CD4-positive, alpha-beta T cell treated with Interleukin-15 for 4 hours (primary cell): ENCODE measurements at places on chromosomes 12 and 14.

DNA sequence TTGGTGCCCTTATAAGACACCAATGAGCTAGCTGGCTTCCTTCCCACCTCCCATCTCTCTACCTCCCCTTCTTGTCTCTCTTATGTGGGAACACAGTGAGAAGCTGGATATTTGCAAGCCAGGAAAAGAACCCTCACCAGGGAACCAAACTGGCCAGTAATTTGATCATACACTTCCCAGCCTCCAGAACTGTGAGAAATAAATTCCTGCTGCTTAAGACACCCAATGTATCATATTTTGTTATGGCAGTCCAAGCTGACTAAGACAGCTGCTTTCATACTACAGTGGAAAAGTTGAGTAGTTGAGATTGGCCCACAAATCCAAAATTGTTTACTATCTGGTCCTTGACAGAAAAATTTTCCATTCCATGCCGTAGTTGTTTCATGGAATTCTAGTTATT is 269.0 kb downstream of the KCNH5 start:
- no peak for DNase-seq

GRCh38 chr12:104522985-104523722 is 66.4 kb downstream of the CHST11 start:
- no peak for DNase-seq

DNA sequence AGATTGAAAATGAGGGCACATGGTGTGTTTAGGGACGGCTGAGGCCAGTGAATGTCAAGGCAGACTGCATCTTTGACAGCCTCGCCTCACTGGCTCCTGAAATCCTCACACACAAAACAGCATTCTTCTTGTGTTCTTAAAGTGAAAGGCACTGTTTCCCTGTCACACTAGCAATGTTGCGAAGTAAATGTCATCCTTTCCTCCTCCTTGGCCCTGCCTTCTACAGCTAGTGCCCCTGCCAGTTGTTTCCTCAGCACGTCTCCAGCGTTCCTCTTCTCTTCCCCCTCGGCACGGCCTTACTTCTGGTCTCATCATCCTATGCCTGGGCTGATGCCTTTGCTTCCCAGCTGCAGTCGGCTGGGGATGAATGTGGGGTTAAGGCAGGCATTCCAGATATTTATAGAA is 129.4 kb upstream of the DNM1L start:
- no peak for DNase-seq

GRCh38 chr14:63759456-63759855 is 31.6 kb upstream of the SGPP1 start:
- DNase-seq: peak; percentile 42

- DNase-seq: no peak
Measured at GRCh38 chr14:103897075-103897947, 30.9 kb upstream of the TDRD9 start.

- DNase-seq: no peak
Measured at GRCh38 chr14:68807148-68807600, 14.3 kb upstream of the ZFP36L1 start.

GRCh38 chr12:41151793-41152192 is 36.3 kb upstream of the PDZRN4 start:
- DNase-seq: no peak

DNA sequence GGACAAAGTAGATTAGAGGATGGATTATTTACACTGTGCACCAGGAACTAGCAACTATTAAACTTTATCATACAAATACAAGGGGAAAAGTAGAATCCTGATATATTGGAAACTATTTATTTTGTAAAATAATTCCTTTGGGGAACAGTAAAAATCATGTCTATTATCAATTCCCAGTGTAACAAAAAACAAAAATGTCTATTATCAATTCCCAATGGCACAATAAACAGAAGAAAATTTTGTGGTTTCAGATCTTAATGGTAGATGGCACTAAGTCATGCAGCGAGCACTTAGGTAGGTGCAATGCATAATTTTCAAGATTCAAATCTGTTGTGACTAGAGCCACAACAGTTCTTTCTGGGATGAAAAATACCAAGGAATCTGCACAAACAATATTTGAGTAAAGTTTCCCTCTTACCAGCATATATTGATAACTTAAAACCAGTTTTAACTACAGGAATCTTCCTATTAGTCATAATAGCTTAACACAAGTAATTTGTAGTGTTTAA is 13.7 kb downstream of the CFL2 start:
- no peak for DNase-seq

DNA sequence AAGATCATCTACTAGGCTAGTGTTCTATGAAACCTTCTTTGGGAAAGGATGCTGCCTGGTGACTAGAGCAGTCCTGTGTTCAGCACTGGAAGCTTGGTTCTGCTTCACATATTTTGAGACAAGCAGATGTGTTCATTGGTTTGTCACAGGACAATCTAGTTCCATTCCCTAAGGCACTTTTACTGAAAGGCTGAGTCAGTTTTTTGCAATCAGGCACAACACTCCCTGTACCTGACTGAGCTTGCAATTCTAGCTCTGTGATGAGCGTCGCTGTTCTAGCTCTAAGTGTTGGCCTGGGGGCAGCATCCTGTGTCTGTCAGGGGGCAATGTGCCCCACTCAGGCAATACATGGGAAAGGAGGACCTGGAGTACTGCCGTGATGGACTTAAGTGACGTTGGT is 144.4 kb downstream of the CAND1 start:
- no peak for DNase-seq

DNA sequence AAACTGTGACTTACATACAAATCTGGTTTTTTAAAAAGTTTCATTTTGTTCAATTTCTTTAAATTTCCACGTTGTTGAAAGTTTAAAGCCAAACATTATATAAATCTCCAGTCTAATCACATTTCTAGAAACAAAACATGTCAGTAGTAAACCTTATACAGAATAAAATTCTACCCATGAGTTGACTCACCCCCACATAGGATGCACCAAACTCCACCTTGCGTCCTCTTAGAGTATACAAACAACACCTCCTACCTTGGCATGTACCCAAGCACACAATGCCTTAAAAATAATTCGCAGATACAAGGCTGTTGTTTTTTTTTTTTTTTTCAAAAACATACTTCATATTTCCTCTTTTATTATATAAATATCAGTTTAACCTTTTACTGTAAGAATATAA is 3.3 kb downstream of the FBXL14 start:
- peak; percentile 68 for DNase-seq

- no peak for DNase-seq
Measured at GRCh38 chr12:128844031-128844635, 9.1 kb upstream of the GLT1D1 start.

DNA sequence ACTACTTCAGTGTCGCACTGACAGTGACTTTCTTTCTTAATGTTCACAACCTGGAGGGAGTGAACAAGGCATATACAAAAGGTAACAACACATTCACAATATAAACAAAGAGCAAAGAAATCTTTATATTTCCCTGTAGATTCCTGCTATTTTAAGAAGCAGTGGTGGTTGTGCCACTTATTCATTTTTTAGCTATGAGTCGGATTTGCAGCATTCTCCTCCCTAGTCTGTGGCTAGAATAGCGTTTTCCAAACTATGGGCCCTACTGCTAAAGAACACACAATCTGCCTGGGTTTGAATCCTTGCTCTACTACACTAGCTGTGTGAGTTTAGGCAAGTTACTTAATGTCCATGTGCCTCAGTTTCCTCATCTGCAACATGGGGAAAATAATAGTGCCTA is 18.6 kb upstream of the MDM1 start:
- no peak for DNase-seq

- DNase-seq: no peak
Measured at GRCh38 chr12:125533434-125534029, 468.3 kb downstream of the AACS start.

- no peak for DNase-seq
Measured at GRCh38 chr14:37592482-37593408, 2.3 kb downstream of the FOXA1 start.

GRCh38 chr14:98347686-98348085 is 924.3 kb downstream of the BCL11B start:
- no peak for DNase-seq

DNA sequence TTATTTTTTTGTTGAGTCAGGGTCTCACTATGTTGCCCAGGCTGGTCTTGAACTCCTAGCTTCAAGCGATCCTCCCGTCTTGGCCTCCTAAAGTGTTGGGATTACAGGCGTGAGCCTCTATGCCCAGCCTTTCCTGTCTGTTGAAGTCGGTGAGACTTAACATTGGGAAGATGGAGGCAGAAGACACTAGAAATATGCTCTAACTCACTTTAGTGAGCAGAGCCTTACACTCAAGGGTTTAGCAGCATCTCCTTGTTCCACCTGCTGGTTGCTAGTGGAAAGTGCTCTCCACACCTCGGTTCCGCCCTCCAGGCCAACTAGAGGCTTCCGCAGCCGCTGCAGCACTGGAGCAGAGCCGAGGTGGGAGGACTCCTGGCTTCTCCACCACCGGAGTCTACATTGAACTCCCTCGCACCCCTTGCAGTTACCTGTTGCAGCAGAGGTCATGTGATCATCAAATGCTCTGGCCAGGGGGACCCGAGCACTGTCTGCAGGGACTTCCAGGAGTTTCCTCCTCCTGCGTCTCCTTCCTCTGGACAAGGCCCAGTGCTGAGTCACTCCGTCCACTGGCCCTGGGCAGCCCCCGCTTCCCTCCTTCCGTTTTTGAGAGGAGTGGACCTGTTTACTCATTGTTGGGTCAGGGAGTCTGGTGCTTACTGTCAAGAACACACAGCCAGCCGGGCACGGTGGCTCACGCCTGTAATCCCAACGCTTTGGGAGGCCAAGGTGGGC is 9.4 kb upstream of the HVCN1 start:
- DNase-seq: peak; percentile 81

DNA sequence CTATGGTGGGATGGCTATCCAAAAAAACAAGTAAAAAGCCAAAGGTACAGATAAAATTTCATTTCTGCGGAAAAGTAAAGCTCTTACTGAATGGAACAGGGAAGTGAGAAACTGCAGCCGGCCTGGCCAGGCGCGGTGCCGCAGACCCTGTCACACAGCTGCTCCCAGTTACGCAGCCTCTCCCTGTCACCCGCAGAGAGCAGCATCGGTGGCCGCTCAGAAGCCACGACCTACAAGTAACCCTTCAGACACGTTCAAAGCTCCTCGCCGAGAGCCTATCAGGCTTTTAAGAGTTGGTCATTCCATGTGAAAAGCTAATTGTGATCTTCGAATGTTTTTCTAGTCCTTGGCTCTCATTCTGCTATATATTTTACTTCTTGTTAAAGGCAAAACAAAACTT is 11.0 kb upstream of the ANKLE2 start:
- no peak for DNase-seq

DNA sequence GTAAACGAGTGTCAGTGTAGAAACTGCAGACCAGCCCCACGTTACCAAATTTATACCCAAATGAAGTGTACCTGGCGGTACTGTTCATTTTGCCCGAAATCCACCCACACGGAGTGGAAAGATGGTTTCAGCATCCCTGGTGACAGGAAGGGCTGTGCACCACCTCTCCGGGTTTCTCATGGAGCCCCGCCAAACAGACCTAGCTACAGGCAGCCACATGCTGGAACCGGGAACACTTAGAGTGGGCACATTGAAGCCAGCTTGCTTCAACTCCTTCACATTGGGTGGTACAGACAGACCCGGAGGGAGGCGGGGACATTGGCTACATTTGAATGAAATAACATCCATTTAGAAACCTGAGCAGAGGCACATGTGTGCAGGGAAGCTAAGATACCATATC is 84.4 kb downstream of the PPP2R5C start:
- DNase-seq: no peak

DNA sequence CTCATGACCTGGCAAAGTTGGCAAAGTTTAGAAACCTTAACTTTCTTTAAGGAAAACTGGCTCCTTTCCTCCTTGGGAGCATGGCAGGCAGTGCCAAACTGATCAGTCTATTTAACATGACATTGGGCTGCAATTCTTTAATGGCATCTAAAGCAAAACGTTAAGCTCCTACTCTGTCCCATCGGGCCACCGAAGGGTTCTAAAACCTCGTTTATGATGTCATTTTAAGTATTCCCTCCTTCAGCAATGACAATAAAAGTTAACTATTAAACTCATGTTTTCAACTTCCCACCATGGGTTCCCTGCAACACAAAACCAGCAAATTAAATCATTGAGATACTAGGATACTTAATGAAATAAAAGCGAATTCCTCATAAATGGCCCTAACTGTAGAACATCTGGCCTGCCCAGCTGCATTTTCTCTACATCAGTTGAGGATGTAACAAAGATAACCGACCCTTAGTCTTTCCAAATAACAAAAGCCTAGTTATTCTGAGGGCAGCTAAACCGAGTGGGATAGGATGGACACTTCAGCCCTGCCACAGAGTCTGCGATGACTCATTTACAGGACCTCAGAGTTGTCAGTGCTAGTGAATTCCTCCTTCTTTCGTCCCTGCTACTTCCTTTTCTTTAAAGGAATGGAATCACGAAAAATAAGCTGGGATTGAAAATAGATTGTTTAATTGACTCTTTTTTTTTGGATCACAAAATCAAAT is 34.5 kb upstream of the RIC8B start:
- no peak for DNase-seq

GRCh38 chr14:93994919-93995682 is 2.0 kb upstream of the CCDC197 start:
- DNase-seq: no peak

DNA sequence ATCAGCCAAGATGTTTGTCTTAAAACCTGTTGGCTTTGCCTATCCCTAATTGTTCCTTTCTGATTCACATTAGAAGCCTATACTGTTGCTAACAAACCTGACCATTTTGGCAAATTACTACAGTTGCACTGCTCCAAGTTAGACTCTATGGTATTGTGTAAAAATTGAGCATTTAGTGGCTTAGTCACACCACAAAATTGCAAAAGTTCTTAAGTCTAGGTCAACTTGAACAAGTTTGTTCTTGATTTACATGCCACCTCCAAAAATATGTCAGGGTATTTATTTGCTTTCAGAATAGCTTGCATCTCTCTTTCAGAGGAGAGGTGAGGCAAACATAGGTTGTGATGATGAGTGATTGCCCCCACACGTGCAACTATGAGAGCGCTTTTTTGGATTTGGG is 27.0 kb upstream of the PTHLH start:
- DNase-seq: no peak

GRCh38 chr14:98226411-98226810 is 1045.6 kb downstream of the BCL11B start:
- DNase-seq: no peak

DNA sequence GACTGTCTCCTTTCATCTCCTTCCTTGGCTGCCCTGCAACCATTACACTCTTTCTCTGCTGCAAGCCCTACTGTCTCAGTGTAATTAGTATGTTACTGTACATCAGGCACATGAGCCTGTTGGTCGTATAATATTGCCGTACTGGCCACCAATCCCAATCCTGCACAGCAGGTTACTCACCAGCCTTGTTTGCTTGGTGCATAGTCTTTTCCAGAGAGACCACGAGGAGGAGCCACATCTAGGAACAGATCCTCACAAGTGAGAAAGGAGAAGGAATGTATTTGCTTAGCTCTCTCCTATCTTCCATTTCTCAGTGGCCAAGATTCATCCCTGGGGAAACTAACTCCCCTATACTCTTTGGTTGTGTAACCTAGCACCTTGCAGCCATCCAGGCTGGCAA is 33.0 kb upstream of the BICDL1 start:
- DNase-seq: no peak

- no peak for DNase-seq
Measured at GRCh38 chr12:68876461-68876860, 56.5 kb downstream of the CPM start.
